ENCODE measurements at places on chromosomes 12 and 14.

GRCh38 chr12:11798006-11798708 is 148.7 kb downstream of the ETV6 start:
- no peak for DNase-seq

- DNase-seq = no peak
Observed at GRCh38 chr14:61559641-61560201, 135.6 kb upstream of the HIF1A start.

GRCh38 chr12:124240493-124240892 is 54.4 kb upstream of the RFLNA start:
- DNase-seq = no peak

DNA sequence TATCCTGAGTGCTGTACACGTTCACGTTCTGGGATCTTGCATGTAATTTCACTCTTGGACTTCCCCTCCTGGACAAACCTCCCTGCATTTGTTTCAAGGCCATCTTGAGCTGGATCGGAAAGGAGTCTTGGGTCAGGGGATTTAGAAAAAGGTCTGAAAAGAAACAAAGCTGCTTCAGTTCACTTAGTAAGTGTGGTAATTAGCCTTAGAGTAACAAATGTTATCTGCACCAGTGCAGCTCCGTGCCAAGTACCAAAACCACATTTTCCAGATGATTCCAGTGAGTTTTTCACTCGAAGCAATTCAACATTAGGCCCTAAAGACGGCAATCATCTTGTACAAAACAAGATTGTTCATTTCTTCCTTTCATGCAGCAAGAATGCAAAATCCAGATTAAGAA is 39.4 kb upstream of the ATXN2 start:
- no peak for DNase-seq

- peak; percentile 72 for DNase-seq
Observed at GRCh38 chr12:57896434-57897201, 44.7 kb upstream of the ATP23 start.

DNA sequence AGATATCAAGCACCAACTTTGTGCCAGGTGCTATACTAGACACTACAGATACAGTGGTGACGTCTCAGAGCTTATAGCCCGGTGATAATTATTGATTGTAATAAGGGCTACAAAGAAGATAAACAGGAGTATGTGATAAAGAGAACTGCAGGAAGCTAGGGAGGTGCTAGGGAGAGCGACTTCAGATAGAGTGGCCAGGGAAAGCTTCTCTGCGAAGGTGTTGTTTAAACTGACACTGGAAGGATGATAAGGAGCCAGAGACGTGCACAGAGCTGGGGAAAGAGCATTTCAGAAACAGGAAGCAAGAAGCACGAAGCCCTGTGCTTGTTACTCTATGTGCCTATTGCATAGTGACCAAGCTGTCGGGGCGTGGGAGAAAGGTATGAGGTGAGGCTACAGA is 48.1 kb upstream of the OTX2 start:
- no peak for DNase-seq

DNA sequence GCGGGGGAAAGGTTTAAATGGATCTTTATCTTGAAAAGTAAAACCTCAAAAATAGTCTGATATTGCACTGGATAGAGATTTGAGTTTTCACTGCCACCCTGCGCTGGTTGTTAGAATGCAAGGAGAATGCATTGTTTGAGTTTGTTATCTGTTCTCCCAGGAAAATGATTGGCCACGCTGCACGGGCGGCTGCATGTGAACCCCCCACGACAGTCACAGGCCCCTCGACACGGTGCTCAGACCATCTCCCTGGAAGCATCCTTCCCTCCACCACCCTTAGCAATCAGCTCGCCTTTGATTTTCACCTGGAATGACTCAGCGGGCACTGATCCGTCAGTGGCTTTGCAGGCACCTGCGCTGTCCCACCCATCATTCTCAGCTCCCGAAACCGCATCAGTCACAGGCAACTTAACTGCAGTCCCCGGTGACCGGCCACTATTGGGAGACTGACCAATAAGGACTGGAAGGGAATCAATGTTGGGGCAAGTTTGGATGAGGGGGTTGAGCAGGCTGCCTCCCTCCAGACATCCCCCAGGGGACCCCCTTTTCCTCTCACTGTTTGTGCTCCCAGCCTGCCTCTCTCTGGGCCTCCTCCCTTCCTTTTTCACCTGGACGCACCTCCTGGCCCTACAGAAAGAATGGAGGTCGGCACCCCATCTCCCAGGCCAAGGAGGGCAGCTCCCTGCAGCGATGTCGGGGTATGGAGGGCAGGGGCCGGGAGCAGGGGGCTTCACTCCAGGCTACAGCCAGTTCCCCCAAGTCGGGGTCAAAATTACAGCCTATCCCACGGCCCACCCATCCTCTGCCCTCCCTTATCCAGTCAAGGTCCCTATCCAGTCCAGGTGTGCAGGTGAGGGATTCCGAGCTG is 28.5 kb upstream of the C14orf180 start:
- no peak for DNase-seq

- no peak for DNase-seq
Observed at GRCh38 chr12:669576-669945, 6.3 kb upstream of the NINJ2 start.

- no peak for DNase-seq
Observed at GRCh38 chr12:89091293-89091841, 260.9 kb downstream of the DUSP6 start.

DNA sequence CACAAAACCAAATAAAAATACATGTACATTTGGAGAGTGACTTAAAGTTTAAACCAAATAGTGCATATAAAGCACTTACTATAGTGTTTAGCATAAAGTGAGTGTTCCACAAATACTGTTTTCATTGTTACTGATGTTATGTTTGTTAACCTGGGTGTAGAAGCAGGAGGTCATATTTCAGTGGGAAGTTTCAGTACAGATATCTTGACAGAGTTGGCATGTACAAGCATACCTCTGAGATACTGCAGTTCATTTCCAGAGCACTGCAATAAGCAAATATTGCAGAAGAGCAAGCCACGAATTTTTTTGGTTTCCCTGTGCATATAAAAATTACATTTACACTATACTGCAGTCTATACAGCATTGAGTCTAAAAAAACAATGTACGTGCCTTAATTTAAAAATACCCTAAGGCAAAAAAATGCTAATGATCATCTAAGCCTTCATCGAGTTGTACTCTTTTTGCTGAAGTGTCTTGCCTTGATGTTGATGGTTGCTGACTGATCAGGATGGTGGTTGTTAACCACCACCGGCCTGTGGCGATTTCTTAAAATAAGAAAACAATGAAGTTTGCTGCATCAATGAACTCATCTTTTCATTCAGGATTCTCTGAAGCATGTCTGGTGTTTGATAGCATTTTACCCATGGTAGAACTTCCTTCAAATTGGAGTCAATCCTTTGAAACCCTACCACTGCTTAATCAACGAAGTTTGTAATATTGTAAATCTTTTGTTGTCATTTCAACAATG is 361.1 kb upstream of the RPL10L start:
- no peak for DNase-seq
